ENCODE measurements at places on chromosomes 12 and 14.

DNA sequence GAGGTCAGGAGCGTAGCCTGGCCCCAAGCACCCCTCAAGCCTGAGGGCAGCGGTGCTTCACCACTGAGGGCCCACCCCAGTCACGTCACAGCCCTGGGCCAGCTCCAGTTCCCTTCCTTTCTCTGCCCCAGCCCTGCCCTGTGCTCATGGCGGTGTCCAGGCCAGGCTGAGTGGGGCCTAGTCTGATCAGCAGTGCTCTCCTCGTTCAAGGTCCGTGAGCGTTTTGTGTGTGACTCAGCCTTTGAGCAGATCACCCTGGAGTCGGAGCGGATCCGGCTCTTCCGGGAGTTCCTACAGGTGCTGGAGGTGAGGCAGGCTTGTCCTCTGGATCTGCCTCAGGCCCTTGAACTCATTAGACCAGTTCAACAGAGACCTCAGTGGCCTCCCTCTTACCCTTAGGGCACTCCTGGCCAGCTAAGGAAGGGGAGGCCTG lies 19.0 kb downstream of the PRPF40B start:
- no peak for DNase-seq

DNA sequence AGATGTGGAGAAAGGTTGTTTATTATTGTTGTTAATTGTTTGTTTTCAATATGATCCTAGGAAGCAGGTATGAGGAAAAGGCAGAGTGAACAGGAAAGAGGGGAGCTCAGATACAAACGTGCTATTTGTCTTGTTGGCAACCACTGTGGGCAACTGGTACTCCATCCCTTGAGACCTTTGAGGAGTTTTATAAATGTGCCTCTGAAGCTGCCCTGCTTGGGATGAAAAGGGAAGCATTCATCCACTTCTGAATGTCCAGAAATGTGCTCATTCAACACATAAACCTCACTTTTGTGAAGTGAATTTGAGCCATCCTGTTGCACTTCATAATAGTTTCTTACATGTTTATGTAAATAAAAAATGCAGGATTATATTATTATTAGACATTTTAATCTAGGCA lies 164.3 kb upstream of the PDZRN4 start:
- no peak for DNase-seq

DNA sequence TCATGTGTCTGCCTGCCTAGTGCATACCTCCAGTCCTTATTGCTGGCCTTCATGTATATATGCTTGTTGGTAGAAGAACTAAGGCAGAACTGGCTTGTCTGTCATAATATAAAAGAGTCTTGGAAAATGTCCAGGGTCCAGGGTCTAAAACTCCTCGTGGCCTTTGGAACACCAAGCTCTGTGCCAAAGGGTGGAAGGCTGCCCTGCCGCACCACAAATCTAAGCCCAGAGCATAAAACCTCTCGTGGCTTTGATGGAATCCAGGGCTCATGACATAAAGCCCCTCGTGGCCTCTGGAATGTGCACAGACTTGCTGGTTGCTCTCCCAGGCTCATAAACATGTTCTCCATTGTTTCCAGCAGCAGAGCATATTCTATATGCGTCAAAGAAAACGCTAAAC lies 107.9 kb downstream of the BBS10 start:
- DNase-seq: peak; percentile 79

- no peak for DNase-seq
These were observed 513.4 kb downstream of the MED13L start for GRCh38 chr12:115763982-115764621.

DNA sequence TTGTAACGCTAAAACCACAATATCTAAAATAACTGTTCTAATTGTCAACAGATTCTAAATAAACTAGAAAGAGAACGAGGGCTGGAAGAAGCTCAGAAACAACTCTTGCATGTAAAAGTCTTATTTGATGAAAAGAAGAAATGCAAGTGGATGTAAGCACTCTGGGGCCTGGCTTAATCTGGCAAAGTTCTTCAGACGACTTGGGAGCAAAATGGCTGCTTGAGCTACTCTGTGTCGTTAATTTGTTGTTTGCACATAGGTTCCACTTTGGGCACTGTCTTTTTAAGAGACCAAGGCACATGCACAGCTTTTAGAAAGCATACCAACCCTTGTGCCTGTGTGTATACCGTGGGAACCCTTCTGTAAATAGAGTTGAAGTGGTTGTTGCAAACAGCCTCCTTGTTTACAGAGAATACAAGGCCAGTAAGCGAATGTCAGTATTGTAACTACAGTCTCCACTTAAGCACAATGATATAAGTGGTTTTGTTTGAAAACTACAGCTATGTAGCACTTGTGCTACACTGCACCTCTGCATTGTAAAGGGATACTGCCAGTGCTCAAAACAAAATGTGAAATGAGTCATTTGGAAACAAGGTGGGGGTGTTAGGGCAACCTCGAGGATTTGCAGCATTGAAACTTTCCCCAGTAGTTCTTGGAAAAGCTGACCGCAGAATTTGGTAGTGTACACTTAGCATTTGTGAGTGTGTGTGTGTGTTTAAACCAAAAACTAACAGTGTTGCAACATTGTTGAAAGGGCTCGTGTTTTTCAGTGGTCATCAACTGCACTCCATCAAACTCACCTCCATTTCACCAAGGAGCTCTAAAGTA lies 154.3 kb downstream of the CEP83 start:
- no peak for DNase-seq

DNA sequence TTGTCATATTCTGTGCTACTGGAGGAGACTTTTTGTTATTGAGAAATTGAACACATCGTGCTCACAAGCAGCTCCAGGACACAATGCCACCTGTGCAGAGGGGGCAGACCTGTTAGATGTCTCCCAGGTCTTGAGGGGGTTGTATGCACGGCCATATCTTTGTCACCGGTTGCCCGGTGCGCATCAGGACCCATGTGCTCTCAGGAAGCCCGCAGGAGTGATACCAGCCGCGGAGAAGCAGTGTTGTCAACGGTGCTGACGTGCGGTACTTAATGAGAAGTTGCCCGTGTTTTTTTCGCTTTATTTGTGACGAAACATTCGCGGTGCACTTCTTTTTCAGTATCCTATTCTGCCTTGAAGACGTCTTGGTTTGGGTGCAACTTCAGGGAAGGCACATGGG lies 128.2 kb upstream of the RTL1 start:
- DNase-seq: peak; percentile 3

Measured in right lobe of liver (tissue), 6 donors.